ENCODE measurements at places on chromosomes 1 and 21. TPM values are rescaled to one million over a fixed set of nuclear protein-coding genes. Genes with fewer than 3 reads are reported as not detected.

- DNase-seq, result no peak
Measured at GRCh38 chr1:34276606-34277005, 99.9 kb downstream of the C1orf94 start.

The CLCA1 gene
- total RNA-seq, result not detected

- DNase-seq, result no peak
Measured at GRCh38 chr1:51301844-51302162, 28.6 kb downstream of the TTC39A start.

The ALPL gene
- total RNA-seq, result not detected

- DNase-seq, result no peak
Measured at GRCh38 chr1:2449636-2450454, 26.2 kb upstream of the PLCH2 start.

DNA sequence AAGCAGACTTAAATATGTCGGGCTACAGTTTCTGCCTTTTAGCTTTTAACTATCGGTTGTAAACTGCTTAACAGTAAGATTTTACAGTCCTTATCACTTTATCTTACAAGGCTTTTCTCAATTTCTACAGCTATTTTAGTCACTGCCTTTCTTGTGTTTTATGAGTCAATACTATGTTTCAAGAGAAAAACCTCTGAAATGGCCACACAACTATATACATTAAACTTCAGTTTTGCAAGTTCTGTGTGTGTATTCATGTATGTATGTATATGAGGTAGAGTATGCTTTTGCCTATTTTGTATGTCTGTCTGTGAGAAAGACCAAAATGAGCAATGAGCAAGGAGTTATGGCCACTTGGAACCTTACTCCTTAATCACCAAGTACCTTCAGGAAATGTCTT is 169.8 kb downstream of the SYT2 start:
- no peak for DNase-seq

DNA sequence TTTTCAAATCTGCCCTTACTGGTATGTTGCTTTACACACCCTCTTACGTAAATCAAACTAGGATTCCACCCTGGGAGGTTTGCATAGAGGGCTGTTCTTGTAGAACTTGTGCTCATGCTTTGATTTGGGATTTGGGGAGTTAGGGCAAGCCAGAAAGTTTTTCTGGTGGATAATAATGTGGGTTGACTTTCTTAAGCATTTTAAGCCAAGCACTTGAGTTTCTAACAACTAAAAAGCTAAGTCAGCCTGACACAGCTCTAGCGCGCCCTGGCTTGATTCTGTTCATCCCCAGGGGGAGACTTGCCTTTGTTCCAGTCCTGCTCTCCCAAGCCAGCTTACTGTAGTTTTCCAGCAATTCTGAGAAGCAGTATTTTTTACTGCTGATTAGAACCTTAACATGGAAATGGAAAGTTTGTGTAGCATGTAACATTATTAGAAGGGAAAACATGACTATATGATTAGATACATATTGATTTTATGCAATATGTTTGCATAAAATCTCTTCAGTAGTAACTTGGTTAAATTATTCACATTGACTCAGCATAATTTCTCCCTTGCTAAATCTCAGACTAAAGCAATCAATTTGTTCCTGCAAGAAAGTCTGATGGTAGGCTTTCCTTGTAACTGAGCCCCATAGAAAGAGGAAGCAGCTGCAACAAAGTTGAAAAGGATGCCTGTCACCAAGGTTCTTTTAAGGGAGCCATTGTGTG is 11.0 kb upstream of the PGD start:
- no peak for DNase-seq

DNA sequence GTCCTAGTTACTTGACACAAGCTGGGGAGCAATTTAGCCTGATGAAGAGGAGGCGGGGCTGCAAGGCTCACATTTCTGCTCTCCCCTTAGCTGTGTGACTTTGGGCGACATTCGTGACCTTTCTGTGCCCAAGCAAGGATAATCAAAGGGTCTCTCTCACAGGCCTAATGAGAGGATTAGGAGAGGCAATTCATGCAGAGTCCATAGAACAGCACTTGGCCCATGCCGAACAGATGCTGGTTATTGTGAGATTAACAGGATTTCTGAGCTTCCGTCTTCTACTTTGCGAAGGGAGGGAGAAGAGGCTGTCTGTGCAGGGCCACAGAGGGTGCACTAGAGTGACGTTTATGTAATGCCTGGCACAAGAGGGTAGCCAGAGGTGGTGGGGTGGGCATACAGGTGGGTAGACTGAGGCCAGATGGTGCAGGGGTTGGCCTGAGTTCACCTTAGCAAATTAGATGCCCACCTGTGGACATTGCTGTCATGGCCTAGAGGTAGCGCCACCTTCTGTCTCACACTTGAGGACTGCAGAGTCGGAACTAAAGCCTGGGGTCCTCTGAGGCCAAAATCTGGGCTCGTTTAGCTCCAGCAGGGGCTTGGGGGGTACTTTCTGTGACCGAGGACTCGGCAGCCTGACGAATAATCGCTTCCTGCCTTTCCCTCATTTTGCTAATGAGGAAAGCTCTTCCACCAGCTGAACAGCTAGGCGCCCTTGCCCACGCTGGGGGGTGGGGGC is 18.6 kb downstream of the ACTL8 start:
- DNase-seq, result no peak

The MIS18A gene
- 19.6 TPM for total RNA-seq

DNA sequence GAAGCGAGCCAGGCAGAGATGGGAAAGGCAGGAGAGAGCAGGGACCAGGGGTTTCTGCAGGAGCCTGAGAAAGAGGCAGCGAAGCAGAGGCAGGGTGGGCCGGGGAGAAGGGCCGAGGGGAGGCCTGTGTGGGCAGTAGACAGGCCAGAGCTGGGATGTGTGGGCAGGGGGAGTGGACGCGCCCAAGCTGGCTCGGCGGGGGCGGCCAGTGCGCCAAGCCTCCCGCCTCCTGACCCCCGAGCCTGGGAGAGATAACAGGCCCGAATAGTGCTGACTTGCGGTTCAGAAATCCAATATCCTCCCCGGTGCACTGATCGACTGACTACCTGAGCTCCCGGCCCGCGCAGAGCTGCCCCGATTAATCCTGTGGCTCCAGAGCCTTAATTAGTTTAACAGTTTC is 41.9 kb downstream of the AHDC1 start:
- no peak for DNase-seq

GRCh38 chr1:151680391-151680790 is 36.2 kb downstream of the CELF3 start:
- DNase-seq, result no peak

DNA sequence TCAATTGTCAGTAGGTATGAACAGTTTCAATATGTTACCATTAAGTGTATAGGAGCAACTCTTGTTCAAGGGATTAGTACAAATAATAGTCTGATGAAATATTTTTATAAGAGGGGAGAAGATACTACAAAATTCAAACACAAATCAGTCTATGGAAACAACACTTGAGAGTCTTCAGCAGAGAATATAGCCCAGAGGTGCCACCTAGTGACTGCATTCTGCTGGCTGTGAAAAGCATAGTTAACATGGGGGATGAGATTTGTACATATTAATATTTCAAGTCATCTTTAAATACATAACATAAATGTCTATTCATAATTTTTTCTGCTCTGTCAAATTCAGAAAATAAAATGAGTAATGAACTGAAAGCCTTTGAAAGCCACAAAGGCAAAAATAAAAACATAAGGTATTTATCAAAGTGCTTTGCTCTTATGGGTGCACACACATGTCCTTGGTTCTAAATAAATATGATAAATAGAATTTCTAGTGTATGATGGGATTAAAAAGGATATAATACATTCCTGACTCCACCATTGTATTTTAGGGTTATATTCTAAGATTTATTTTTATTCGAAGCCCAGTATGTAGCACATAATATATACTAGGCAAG is 440.9 kb upstream of the ZRANB2 start:
- DNase-seq, result no peak

GRCh38 chr1:84975035-84975434 is 21.9 kb downstream of the MCOLN2 start:
- DNase-seq, result no peak
